ENCODE measurements at places on chromosomes 2 and 18.

GRCh38 chr2:31071741-31072140, 66.5 kb downstream of the GALNT14 start:
- no peak for DNase-seq

- DNase-seq = peak; percentile 68
Observed at GRCh38 chr2:215367662-215368492, 56.0 kb downstream of the ATIC start.

GRCh38 chr18:24342347-24342746, 55.3 kb downstream of the OSBPL1A start:
- DNase-seq = peak; percentile 60

DNA sequence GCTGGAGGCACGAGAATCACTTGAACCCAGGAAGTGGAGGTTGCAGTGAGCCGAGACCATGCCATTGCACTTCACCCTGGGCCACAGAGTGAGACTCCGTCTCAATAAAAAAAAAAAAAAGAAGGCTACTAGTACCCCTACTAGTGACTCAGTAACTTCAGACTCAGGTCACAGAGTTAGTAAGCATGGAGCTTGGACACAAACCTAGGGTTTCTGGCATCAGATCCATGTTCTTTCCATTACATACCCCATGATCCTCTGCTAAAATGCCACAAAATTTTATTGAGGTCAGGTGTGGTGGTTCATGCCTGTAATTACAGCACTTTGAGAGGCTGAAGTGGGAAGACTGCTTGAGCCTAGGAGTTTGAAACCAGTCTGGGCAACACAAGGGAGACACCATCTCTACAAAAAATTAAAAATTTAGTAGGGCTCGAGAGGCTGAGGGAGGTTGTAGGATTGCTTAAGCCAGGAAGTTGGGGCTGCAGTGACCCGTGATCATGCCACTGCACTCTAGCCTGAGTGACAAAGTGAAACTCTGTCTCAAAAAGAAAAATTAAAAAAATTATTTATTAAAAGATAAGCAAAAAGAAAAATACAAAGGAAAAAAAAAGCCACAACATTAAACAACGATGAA, 45.1 kb downstream of the DHX57 start:
- DNase-seq = no peak

DNA sequence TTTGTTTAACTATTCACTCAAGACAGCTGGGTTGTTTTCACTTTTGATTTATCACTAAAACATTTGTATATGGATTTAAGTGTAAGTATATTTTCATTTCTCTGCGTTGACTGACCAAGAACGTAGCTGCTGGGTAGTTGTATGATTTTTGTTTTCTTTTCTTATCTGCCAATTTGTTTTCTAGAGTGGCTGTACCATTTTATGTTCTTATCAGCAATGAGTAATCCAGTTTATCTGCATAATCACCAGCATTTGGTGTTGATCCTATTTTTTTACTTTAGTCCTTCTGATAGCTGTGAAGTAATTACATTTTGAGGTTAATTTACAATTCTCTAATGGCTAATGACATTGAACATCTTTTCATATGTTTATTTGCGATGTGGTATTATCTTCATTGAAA, 1178.4 kb upstream of the TMEFF2 start:
- no peak for DNase-seq

- peak; percentile 69 for DNase-seq
Observed at GRCh38 chr2:227106845-227107759, 56.9 kb downstream of the COL4A4 start.

DNA sequence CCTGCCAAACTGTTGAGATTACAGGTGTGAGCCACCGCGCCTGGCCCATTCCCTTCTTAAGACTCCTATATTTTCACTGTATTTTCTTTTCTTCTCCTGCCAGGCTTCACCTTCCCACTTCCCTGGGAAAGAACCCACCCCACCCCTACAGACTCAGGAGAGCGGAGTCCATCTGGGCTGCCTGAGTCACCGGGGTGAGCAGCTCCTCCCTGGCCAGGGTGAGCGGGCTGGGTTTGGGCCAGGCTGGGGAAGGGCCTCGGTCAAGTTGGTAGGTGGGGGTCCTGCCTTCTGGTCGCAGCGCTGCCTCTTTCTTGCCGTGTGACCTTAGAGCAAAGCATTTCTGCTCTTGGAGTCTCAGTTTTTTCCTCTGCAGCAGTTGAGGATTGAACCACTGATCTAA, 2.1 kb upstream of the GAREM2 start:
- DNase-seq = no peak

DNA sequence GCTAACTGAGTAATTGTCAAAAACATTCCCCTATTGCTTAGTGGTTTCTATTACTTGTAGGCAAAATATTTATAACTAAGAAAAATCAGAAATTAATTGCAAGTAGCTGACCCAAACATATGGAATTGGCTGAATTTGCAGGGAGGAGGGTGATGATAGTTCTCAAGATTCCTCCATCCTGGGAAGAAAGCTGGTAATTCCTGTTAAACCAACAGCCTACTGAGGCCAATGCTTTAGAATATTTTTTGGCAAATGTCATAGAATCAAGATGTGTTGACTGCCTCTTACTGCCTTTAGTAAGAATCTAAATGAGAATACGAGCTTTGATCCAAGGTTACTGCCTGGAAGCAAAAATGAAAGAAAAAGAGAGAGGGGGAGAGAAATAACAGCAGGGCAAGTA, 120.0 kb downstream of the COL6A3 start:
- no peak for DNase-seq

DNA sequence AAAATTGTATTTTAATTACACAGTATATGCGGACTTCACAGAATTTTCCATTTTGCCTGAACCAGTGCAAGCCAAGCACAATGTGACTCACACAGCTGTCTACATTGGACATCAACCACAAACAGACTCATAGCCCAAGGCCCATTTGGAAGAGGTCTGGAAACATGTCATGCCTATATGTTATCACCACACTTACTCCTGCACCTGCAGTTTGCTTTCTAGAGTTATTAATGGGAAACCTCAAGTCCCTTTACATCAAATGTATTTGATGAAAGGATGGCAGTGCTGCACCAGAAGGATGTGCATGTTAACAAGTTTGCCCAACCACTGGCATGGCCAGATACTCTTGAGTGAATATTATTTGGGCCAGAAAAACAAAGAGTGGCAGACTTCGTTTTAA, 548.9 kb upstream of the CDH2 start:
- DNase-seq = peak; percentile 67

- DNase-seq = peak; percentile 76
Observed at GRCh38 chr2:162197069-162197825, 45.2 kb upstream of the GCG start.

GRCh38 chr2:106830191-106830590, 55.8 kb downstream of the ST6GAL2 start:
- no peak for DNase-seq

GRCh38 chr2:227374158-227374557, 4.9 kb downstream of the TM4SF20 start:
- peak; percentile 18 for DNase-seq

- no peak for DNase-seq
Observed at GRCh38 chr18:68763083-68763482, 34.8 kb upstream of the CCDC102B start.

GRCh38 chr2:128258218-128258617, 60.5 kb downstream of the HS6ST1 start:
- DNase-seq = no peak

- DNase-seq = no peak
Observed at GRCh38 chr2:32683520-32684086, 55.8 kb downstream of the TTC27 start.

GRCh38 chr2:134289225-134289624, 35.4 kb downstream of the MGAT5 start:
- no peak for DNase-seq

DNA sequence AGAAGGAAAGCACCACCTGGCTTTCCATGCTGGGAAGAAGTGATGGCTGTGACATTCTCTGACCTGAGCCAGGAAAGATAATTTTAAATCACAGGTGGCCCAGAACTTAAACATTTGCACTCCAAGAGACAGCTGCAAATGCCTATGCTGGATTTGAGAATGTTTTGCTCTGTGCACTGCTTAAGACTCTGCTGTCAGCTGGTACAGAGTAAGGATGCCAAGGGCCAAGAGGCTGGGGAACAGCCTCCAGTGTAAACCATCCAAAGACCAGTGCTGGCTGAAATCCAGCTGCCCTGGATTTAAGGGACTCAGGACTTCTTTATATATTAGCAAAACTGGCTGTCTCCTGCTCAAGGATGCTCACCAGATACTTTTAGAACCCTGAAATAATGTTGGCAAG, 3.9 kb downstream of the HOXD8 start:
- DNase-seq = no peak

GRCh38 chr2:234967201-234967869, 15.5 kb downstream of the SH3BP4 start:
- DNase-seq = no peak

DNA sequence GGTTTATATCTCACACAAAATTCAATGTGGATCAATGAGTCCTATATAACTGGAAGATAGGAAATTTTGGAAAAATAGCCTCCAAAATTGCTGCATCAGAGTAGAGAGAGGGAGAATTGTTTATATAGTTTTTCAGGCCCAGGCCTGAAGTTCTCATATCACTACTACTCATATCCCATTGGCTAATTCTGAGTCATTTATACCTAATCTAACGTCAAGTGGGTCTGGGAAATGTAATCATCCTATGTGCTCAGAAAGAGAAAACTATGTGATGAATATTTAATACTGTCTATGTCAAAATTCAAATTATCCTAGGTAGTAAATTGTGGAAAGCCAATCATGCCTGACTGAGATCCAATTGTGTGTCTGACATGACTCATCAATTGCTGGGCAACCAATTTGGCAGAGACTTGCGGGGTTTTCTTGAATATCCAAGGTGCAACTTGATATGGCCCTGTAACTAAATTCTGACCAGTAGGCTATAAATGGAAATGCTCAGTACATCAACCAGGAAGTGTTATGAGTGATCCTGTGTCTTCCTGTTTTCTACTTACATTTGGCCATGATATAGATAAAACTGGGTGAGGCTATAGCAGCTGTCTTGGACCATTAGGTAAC, 744.4 kb downstream of the KCNJ3 start:
- DNase-seq = no peak

- DNase-seq = no peak
Observed at GRCh38 chr2:133497270-133497893, 70.9 kb downstream of the NCKAP5 start.

DNA sequence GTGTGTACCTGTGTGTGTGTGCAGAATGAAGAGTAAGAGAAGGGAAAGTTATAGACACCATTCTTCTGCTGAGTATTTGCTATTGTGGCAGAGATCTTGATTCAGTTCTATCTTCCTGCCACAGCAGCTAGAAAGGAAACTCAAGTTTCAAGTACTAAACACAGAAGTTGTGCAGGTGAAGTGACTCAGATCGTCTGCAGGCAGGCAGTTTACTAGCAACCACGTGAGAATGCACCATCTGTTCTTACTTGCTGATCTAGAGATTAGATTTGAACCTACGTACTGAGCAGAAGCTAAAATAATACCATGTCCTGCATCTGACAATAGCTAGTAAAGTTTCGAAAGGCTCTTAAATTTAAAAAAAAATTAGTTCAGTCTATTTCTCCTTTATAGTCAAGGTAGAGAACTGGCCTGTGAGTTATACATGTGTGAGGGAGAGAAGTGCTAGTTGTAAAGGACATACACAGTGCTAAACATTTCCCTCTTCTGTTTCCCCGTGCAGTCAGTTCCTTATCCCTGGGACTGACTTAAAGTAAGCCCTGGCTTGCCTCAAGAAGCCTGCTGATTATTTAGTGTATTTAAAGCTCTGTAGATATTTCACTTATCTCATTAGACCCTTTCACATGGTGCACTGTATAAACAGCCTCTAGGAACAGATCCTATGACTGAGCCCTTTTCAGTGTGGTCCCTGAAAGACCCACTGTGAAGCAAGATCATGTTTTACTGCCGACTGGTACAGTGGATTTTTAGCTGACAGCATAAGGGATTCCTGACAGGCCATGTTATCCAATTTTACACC, 45.0 kb downstream of the SLC38A11 start:
- DNase-seq = peak; percentile 28

DNA sequence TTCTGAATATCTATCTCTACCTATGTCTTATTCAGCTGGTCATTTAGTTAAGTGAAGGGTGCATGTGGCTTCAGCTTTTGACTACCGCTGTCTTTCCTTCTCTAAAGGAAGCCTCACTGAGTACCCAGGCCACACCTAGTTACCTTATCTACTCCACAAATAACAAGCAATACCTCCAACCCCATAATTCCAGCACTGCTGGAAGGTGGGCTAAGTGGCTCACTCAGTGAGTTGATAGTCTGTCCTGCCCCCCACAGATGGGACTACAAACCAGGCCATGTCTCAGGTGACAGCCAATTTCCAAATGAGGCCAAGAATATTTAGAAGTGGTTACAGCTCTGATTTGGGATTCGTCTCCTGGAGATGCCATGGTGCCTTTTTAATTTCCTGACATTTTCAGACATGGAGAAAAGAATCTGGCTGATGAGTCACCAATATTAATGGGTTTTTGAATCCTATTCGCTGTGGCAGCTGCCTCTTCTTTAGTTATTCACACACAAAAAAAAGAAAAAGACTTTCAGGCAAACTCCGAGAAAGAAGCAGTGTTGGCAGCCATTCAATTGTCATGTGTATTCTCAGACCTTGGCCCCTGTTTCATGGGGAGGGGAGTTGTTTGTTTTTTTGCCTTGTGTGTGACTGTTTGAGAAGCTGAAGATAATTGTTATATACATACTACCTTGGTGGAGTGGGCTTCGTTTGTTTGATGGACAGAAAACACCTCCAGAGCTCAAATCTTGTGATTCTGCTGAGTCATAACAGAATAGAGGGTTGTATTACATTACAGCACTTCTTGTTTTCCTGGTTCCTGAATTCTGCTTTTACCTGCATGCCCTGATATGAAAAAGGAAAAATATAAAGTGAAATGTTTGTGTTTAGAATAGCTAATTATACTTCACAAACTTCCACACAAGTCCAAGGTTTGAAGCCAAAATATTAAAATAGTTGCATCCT, 64.2 kb downstream of the SCG2 start:
- DNase-seq = peak; percentile 16

DNA sequence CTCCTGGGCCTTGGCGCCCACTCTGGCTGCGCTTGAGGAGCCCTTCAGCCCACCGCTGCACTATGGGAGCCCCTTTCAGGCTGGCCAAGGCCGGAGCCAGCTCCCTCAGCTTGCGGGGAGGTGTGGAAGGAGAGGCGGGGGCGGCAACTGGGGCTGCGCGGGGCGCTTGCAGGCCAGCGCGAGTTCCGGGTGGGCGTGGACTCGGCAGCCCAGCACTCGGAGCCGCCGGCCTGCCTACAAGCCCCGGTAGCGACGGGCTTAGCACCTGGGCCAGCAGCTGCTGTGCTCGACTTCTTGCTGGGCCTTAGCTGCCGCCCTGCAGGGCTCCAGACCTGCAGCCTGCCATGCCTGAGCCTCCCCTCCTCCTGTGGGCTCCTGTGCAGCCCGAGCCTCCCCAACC, 141.5 kb upstream of the SLC39A10 start:
- no peak for DNase-seq

GRCh38 chr2:239460780-239461179, 60.0 kb upstream of the HDAC4 start:
- no peak for DNase-seq

DNA sequence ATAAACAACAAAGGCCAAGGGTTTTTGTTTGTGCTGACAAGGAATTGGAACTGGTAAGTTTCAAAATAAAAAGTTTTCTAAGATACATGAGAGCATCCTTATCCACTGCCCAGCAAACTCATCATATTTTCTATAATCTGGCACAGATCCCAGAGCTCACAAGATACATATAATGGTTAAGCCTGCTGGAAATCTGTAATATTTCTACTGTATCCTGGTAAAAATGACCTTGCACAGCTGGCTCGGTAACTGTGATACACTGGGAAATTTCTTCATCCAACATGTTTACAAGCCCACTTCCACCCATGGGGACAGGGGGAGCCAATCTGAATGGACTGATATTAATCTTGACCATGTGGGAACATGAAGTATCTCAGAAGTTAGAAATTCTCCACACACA, 425.4 kb upstream of the MMADHC start:
- no peak for DNase-seq
